ENCODE measurements at places on chromosomes 5 and 9.

DNA sequence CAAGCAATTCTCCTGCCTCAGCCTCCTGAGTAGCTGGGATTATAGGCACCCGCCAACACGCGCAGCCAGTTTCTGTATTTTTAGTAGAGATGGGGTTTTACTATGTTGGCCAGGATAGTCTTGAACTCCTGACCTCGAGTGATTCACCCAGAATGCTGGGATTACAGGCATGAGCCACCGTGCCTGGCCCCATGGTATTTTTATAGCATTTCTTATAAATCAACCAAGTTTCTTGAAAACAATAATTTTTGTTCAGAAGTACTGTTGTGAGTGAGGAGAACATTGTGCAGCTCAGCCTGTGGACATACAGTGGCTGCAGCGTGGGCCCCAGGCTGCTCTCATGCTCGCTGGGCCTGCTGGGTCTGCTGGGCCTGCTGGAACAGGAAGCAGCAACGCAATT, 45.3 kb downstream of the MAP1B start:
- DNase-seq: no peak

- DNase-seq: no peak
Measured at GRCh38 chr5:133469846-133470245, 142.5 kb downstream of the FSTL4 start.

- DNase-seq: no peak
Measured at GRCh38 chr5:39104221-39104620, 30.0 kb upstream of the RICTOR start.

DNA sequence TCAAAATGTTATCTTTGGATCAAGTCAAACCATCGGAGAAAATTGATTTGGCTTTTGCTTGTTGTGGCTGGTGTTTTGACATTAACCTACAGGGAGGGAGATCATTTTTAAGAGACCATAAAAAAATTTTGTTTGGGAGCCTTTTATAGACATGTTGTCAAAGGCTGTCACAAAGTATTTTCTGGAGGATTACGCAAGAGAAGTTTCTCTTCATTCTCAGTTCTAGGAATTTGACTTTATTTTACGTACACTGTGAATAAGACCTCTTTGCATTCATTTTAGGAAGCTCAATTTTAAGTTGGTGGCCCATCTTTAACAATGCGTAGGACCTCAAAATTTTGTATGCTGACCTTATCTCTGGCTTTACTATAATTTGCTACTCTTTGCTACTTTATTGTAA, 50.2 kb upstream of the SLC44A1 start:
- DNase-seq: no peak

DNA sequence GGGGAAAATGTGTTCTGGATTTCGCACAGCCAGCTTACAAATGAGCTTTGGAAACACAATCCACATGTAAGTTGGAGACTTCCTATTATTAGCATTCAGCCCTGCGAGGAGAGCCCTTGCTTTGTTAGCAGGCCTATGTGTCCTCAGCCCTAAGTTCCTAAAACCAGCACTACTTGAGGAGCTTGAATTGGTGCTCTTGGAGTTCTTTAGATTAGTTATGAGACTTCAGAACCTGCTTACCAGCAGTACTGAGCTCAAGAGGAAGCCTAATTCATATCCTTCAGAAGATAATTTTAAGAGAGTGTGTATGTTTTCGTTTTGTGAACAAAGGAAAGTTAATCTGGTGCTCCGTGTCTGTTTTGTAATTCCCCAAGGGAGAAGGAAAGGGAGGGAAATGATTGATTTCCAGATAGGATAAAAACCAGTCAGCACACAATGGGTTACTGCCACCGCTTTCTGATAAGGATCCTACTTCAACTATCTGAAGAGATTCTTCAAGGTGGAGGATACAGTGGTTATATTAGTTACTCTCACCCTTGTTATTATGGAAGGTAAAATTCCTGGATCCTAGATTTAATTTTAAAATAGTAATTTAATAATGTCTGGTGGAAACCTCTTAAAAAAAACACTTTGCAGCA, 35.2 kb downstream of the PIK3R1 start:
- DNase-seq: no peak

DNA sequence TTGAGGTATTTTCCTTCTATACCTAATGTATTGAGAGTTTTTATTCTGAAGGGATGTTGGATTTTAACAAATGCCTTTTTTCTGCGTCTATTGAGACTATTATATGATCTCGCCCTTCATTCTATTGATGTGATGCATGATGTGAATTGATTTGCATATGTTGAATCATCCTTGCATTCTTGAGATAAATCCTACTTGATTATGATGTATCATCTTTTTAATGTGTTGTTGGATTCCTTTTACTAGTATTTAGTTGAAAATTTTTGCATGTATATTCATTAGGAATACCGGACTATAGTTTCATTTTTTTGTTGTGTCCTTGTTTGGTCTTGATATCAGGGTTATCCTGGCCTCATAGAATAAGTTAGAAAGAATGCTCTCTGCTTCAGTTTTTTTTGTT, 169.7 kb downstream of the NPR3 start:
- no peak for DNase-seq

DNA sequence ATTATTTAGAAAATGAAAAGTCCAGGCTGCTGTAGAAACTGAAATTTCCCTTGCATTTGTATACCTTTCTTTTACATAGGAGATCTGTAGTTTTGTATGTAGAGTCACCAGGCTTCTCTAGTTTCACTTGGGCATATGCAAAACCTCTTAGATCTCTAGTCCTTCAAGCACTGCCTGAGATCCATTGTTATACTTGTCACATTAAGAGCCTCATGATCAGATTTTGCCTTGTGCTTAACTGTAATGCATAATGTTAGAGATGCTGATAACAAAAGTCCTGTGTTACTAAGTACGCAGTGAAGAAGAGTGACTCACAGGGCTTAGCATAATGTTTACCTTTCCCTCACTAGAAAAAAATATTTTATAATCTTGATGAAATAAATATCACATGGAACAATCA, 250.2 kb downstream of the CYLC2 start:
- peak; percentile 41 for DNase-seq

DNA sequence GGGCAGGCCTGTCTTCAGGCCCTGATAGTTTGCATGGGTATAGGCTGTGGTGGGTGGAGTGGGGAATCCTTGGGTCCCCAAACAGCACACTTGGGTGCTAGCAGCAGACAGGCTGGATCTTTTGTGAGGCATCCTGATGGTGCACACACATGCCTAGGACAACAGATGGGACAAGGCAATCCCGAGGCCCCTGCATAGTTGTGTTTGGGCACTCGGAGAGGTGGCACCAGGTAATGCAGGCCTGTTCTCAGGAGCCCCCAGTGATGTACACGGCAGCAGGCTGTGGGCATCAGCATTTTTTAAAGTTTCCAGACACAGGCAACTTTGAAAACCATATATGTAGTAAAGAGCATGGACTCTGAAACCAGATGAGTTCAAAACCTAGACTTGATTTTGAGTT, 65.4 kb downstream of the EPB41L4A start:
- DNase-seq: no peak

DNA sequence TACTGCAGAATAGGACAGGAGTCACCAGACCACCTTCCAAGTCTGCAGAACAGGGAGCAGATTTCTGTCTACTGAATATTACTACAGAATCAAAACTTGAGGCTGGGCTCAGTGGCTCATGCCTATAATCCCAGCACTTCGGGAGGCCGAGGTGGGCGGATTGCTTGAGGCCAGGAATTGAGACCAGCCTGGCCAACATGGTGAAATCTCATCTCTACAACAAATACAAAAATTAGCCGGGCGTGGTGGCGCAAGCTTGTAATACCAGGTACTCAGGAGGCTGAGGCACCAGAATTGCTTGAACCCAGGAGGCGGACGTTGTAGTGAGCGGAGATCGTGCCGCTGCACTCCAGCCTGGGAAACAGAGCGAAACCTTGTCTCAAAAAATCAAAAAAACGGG, 710.8 kb upstream of the WWC1 start:
- DNase-seq: no peak

GRCh38 chr5:5199495-5199894, 59.4 kb downstream of the ADAMTS16 start:
- DNase-seq: no peak

DNA sequence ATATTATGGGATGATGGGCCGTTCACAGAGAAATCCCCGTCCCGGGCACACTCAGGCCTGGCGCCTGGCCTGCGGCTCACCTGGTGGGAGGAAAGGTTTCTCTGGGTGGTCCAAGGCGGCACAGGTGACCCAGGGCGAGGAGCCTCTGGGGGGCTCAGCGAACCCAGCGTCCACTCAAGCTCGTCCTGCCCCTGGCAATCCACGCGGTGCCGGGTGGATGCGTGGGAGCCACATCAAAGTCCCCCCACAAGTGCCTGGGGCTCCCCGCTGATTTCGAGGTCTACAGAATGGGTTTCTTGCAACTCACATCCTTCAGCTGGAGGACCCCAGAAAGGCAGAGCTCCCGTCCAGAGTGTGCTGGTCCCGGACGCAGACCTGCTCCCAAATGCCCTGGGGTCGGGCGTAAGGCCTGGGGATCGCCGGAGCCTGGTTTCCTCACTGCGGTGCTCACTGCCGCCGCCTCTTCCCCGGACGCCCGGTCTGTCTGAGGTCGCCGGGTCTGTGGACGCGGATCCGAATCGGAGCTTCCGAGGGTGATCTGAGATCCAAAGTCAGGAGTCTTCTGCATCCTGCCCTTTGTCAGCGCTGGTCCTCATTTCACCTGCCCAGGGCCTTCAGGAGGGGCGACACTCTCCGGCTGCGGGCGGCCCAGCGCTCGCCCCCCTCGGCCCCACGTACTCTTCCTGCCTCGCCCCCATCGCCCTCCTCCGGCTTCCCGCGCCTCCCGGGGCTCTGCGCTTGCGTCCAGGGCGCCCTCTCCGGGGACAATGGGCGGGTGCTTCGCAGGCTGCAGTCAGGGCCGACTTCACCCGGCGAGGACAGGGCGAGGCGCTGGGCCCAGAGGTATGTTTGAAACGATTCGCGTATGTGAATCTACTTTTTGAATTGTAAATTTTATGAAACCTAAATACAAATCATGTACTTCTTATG, 20.0 kb upstream of the RUFY1 start:
- DNase-seq: no peak

DNA sequence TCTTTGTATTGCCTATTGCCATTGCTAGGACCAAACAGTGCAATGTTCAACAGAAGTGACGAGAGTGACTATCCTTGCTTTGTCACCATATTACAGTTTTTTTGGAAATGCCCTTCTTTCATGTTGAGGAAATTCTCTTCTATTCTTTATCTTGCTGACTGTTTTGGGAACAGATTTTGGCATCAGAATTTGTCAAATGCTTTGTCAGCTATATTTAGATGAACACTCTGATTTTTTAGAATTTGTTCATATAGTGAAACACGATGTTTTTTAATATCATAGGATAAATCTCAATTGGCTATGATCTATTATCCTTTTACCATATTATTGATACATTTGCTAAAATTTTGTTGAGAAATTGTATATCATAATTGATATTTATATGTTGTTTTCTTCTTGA, 31.4 kb downstream of the FBN2 start:
- DNase-seq: no peak

DNA sequence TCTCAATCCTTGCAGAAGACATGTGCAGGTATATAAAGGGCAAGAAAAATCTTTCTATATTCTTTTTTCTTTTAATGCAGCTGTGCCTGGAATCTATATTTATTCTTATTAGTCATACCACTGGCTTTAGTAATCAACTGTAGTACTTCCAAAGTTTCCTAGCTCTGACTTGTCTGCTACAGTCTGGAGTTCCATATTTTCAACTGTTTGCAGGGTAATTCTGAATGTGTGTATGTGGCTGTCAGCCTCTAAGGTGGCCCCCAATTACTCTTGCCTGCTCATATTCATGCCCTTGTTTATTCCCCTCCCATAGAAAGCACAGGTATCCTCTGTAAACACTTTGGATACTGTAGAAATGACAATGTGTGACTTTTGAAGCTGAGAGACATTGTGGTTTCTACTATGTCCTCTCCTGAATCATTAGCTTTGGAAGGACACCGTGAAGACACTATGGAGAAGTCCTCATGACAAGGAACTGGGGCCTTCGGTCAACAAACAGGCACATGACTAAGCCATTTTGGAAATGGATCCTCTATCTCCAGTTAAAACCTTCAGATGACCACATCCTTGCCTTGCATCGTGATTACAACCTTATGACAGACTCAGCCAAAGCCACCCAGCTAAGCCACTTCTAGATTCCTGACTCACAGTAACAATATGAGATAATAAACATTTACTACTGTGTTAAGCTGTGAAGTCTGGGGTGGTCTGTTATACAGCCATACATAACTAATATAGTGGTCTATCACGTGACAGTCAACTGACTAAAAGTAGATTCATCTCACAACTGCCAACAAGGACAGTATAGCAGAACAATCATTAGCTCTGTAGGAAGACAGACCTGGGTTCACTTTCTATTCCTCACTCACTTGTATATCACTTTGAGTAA, 49.5 kb upstream of the SUSD1 start:
- DNase-seq: no peak

DNA sequence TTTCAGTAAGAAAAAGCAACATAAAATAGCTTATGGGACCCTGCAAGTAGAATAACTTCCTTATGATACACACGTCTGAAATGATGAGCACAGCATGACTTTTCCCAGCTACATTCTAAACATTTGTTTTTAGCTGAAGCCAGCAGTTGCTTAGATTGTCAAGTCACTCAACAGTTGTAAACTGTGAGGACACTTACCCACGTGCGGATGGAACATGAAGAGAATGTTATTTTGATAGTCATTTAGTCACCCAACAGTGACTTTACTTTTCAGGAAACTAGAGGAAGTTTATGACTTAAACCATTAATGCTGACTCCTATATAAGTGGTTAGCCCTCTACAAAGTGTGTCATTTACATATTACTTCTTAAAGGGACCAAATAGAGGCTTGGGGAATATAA, 3.0 kb downstream of the HACD4 start:
- no peak for DNase-seq
